ENCODE measurements at places on chromosomes 4 and X.
A peak's percentile ranks its signal among the peaks of the same experiment; 100 is the strongest.

- DNase-seq: peak; percentile 53
Measured at GRCh38 chr4:38034986-38035882, 75.0 kb downstream of the PTTG2 start.

GRCh38 chr4:10173754-10174749 lies 57.5 kb upstream of the WDR1 start:
- DNase-seq: no peak

- no peak for DNase-seq
Measured at GRCh38 chr4:178811356-178811755, 1369.1 kb upstream of the AGA start.

DNA sequence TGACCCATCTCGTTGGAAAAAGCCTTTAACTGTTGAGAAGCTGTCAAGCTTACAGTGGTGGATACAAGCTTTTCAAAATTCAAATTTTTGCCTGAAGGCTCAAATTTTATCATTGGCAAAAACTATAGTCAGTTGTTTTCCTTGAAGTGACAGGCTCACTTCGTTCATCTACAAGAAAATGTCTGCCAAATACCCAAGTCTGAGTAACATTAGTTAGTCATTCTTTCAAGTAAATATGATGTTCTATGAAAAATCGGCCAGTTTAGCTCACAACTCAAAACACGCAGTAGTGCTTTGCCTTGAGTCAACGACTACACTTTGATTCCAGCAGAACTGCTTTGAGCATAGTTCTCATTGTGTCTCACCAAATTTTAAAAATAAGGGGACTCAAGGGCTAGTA lies 170.3 kb upstream of the MAMLD1 start:
- no peak for DNase-seq

DNA sequence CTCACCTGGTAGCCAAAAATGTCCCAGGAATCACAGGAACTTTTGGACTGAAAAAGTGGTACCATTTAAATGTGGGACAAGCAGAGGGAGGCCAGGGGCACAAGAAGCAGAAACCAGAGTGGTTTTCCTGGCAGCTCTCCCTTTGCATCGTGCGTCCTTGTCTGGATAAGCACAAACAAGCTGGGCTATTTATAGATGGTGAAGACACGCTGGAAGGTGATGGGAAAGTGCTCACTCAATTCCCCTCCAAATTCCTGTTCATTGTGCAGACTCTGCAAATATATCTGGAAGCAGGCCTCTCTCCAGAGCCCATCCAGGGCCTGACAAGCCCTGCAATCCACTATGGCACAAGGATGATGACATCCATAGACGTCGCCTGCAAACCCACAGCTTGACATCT lies 63.6 kb upstream of the MAP3K15 start:
- DNase-seq: no peak

DNA sequence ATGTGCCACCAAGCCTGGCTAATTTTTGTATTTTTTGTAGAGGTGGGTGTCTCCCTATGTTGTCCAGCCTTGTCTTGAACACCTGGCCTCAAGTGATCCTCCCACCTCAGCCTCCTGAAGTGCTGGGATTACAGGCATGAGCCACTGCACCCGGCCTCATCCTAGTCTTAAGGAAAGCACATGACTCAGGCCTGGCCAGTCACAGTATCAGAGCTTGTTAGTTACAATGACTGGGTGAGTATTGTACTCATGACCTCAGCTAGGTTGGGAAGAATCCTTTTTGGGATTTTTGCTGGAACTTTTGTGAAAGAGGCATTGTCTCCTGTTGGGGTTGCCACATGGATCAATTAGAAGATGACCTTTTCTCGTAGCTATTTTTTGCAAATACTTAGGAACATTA lies 292.8 kb downstream of the RAPGEF2 start:
- no peak for DNase-seq

GRCh38 chrX:107574711-107575110 lies 53.6 kb upstream of the PRPS1 start:
- DNase-seq: no peak

DNA sequence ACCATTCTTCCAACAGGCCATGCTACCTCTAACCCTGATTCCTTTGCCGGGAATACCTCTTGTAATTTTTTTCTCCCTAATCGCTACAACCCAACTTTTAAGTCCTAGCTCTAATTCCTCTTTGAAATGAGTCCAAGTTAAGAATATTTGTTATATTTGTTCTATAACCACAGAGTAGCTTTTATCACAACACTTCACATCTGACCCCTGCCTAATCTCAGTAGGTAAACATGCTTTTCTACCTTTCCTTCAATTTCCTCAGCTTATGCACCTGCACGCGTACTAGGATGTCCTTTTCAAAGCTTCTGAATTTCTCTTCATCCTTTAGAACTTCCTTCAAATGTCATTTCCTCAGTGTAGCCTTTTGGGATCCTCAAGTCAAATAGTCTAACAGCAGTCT lies 915.5 kb upstream of the LCORL start:
- DNase-seq: no peak

DNA sequence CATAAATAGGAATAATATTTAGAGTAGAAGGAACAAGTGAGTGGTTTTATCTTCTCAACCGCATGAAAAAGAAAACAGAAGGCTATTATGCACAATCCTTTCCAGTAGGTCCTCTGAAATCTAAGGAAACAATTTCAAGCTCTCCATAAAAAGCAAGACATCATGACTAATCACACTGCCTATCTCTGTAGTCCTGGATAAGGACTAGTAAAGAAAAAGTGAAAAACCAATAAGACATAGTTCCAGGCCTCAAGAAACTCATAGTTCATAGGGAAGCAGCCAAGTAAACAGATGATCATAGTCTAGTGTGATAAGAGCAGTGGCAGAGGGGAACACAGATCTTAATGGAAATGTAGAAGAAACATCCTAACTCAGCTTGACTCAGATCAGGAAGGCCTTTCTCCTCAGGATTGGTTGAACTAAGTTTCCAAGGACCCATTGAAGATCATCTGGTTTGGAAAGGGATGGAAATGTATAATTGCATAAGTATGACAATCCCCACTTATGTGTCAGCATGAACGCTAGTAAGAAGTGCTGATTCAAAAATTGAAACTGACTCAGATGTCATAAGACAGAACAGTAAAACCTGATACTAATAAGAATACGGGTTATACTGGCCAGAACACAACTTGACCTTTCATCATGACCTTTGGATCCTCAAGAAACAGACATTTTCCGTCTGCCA lies 155.3 kb downstream of the GRIA3 start:
- no peak for DNase-seq

DNA sequence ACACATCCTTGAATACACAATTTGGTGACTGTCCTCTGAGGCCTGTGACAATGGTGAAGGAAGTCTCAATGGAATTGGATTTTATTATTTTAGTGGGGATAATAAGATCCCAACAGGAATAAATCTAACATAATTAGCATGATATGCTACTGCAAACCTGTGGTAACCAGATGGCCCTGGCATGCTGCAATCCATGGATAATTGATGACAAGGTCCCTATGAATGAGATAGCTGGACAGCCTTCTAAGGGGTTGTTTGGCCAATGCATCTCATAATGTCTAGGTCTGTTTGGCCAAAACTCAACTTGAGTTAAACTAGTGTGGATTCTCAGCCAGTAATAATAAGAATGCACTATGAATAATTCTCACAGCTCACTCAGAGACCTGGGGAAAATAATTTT lies 145.3 kb upstream of the GALNTL6 start:
- DNase-seq: no peak

DNA sequence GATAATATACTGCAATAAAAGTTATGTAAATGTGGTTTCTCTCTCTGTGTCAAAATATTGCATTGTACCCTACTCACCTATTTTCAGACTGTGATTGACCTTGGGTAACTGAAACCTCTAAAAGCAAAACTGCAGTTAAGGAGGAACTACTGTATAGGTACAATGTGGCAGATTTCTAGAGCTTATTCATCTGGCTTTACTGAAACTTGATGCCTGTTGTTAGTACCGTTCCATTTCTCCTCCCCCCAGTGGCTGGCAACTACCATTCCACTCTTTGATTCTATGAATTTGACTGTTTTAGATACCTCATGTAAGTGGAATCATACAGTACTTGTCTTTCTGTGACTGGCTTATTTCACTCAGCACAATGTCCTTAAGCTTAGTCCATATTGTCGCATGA lies 61.9 kb downstream of the HOPX start:
- no peak for DNase-seq

GRCh38 chr4:164536814-164537213 lies 217.1 kb upstream of the SMIM31 start:
- no peak for DNase-seq

DNA sequence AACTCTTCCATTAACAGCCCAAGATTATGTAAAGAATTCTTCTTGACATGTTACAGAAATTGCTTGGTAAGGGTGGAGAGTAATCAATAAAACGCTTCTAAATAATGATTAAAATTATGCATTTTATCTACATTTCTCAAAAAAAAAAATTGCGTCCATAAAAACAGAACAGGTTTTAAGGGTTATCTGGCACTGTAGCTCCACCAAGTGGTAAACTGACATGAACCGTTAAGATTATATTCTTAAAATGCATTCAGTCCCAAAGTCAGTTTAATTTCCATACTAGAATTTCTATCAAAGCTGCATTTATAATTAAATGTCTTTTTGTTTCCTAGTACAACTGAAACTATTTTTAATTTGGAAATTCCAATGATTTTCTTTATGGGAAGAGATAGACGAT lies 214.0 kb upstream of the UGT8 start:
- DNase-seq: peak; percentile 2

- DNase-seq: no peak
Measured at GRCh38 chr4:13484749-13485221, 645 bp upstream of the RAB28 start.

DNA sequence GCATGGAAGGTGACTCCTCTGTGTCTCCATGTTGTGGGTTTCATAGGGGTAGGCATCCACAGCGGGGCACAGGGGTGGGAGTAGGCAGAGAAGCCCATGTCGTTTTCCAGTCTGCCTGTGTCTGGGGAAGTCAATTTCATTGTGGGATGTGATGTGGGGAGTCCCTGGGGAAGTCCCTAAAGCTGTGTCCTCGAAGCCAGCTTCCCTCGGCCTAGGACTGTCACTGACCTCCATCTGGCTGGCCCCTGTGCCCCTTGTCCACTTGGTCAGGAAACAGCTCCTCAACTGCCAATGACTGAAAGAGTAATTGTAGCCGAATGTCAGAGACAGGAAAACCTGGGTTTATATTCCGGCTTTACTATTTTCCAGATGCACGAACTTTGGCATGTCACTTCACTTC lies 109.6 kb downstream of the DRD5 start:
- DNase-seq: no peak

DNA sequence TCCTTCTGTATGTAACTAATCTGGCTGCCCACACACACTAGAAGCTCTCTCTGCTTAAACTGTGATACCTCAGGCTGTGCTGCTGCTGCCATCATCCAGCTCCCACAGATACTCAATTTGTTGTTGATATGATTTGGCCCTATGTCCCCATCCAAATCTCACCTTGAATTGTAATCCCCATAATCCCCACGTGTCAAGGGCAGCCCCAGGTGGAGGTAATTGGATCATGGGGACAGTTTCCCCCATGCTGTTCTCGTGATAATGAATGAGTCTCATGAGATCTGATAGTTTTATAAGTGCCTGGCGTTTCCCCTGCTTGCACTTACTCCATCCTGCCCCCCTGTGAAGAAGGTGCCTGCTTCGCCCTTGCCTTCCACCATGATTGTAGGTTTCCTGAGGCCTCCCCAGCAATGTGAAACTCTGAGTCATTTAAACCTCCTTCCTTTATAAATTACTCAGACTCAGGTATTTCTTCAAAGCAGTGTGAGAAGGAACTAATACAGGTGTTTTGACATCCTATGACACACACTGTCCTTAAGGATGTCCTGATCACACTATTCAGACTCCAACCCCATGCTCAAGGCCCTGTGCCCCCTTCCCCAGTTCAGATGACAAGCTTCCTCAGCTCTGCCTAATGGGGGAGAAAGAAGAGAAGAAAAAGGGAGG lies 2.9 kb upstream of the ATOH1 start:
- no peak for DNase-seq

DNA sequence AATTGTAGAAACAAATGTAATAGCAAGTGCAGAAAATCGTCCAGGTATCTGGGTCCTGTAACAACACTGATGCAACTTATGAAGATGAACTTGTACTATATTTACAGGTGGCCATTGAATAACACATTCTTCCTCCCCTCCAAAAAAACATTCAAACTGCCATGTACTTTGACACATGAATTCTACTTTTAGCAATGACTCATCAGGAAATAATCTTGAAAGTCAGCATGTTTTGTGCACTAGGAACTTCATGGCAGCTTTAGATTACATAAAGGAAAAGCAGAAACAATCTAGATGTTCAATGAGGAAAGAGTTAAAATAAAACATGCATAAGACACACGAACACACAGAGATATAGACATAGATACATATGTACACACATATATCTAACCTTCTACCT lies 2.5 kb downstream of the PABPC1L2A start:
- DNase-seq: no peak

DNA sequence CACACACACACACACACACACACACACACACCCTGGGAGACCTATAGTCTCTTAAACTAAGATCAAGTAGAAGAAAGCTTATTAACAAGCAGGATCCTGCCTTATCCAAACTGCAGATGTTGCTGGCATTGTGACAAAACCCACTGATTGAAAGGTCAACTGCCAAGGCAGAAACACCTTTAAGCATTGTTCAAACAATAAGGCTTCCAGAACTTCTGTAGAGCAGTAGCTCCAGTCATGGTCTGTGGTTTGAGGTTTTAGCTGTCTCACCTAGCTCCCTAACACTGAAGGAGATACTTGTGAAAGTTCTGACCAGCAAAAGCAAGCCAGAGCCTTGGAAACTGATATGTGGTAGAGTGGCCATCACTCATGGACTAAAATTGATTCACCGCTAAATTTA lies 59.8 kb downstream of the PTCHD1 start:
- DNase-seq: no peak

GRCh38 chr4:71553605-71554004 lies 214.8 kb downstream of the SLC4A4 start:
- DNase-seq: no peak

DNA sequence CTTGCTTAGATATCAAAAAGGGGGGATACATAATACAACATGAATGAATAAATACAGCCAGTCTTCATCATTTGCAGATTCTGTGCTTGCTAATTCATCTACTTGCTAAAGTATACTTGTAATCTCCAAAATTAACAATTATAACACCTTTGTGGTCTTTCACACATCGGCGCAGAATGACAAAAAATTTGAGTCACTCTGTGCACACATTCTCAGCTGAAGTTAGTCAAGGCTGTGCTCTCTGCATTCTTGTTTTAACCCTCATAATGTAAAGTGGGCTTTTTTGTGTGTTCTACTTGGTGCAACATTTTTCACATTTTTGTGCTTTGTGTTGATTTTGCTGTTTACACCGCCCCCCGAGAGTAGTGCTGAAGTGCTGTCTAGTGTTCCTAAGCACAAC lies 65.8 kb upstream of the GPRIN3 start:
- no peak for DNase-seq

Measured in activated T-cell treated with anti-CD3 and anti-CD28 coated beads, Interleukin-2, amount 50 U/mL, for 72 hours (primary cell).